ENCODE measurements at places on chromosomes 16 and 17. TPM values are rescaled to one million over a fixed set of nuclear protein-coding genes. Genes with fewer than 3 reads are reported as not detected.

The HIGD1B gene
- not detected for total RNA-seq

The KRT28 gene
- total RNA-seq, result not detected

The MYO15B gene
- 53.5 TPM for total RNA-seq

The ABI3 gene
- total RNA-seq, result not detected

The GPRC5B gene
- total RNA-seq, result 36.5 TPM

The GAS2L2 gene
- 0.08 TPM for total RNA-seq

The CDC42EP4 gene
- 60.1 TPM for total RNA-seq

The HMOX2 gene
- total RNA-seq, result 70.9 TPM

All from A549 treated with AZD2906 at 1 μM for 4 hours (cell line).